NCI-H1092 (cell line): ENCODE measurements at places on chromosomes 12 and 14.

DNA sequence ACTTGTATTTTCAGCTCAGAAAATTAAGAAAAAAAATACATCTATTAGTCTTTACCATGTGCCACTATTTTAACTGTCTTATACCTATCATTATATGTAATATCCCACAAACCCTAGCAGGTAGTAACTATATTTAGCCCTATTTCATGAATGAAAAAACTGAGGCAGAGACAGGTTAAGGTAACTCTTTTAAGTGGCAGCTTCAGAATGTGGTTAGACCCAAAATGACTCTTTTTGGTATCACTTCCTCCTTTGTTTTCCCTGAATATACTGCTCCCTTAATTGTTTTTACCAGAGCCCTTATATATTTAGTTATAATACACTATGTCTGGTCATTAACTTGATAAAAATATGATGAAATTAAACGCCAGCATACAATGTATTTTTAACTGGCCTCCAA is 235.6 kb upstream of the RPL10L start:
- no peak for DNase-seq

- DNase-seq, result no peak
Measured at GRCh38 chr12:104010121-104010520, 39.9 kb downstream of the GLT8D2 start.

DNA sequence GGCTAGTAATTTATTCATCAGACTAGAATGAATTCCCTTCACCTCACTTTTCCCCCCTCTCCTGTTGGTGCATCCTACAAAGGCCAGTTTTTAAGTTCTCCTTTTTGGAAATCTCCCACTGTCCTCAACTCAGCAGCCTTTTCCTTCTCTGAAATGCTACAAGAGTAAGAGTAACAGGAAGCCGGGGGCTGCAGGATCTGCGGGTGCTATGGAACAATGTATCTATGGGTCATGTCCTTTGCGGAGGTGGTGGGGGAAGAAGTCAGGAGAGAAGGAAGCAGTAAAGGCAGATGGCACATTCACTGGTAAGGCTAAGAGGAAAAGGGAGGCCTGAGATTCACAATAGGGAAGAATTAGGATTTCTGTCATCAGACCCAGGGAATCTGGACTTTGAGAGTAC is 22.2 kb upstream of the TESC start:
- DNase-seq, result no peak

GRCh38 chr12:22626406-22626805 is 1.4 kb downstream of the ETNK1 start:
- DNase-seq, result no peak

DNA sequence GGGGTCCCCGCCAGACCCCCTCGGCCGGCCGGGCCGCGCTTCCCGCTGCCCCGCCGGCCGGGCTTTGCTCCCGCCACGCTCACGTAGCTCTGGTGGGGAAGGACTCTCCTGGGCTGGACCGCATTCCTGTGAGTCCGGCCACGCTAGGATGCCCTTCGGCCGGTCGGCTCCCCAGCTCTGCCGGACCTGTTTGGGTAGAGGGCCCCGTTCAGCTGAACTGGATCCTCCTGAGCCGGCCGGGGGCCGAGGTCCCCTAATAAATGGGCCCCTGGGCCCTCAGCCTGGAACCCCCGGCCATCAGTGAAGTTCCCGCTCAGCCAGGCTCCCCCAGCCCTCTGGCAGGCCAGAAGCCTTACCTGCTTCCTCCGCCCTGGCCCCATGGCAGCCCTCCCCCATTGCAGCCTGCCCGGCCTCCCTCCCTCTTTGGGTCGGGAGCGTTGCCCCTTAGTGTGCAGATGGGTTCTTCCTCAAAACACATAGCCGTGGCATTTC is 593 bp downstream of the UNC119B start:
- DNase-seq, result no peak

DNA sequence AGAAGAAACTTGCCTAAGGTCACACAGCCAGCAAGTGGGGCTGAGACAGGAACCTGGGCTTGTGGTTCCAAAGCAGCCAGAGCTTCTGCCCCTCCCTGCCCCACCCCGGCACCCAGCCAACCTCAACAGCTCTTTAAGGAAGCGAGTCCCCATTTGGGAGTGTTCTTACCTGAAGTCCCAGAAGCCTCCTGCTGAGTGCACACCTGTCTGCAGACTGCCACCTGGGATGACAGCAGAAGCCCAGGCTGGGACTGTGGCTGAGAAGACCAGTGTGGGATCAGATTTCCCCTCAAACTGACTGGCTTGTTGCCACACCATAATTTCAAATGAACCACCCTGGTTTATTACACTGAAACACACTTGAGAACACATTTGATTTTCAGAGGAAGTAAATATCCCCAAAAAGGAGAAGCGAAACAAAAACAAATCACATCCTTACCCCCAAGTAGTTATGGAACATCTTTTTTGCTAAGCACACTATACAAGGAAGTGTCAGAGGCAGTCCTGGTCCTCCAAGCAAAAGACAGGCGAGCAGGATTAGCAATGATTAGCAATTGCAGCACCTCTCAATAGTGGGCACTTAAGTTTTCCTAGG is 6.3 kb upstream of the RIN3 start:
- DNase-seq, result peak; percentile 48

DNA sequence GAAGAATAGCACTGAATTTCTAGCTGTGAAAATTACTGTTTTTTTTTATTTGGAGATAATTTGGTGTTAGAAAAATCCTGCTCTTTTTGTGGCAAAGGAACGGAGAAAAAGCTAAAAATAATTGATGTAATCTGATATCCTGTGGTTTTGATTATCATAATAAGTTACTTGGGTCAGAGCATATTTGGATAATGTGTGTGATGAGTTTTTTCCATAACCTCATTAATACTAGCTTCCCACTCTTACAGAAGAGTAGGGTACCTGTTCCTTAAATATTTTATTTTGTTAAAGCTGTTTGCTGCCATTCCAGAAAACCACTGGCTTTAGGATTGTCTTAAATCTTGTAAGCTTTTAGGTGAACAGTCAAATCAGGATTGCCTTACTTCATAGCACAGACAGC is 4.7 kb downstream of the PSMC6 start:
- DNase-seq, result no peak
